Germinal center (tissue), 1 donor: ENCODE measurements at places on chromosomes 11 and 22.

DNA sequence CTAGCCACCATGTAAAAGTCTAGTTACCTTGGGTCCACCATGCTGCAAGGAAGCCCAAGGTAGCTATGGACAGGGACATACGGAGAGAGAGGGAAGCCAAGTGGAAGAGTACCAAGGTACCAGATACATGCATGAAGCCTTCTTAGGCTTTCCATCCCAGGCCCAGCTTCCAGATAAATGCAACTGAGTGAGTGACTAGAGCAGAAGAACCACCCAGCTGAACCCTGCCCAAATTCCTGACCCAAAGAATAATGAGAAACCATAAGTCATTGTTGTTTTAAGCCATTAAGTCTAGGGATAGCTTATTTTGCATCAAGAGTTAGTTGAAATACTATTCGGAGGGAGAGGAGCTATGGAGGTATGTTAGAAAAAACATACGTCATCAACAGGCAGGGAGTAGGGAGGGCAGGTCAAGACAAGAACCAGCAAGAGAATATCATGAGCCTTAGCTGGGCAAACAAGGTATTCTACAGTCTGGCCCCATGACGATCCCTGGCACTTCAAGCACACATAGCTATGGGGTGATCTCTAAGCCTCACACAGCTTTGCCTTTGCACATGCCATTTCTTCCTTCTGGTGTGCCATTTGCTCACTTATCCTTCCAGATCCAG lies 36.5 kb upstream of the APLNR start:
- no peak for DNase-seq

DNA sequence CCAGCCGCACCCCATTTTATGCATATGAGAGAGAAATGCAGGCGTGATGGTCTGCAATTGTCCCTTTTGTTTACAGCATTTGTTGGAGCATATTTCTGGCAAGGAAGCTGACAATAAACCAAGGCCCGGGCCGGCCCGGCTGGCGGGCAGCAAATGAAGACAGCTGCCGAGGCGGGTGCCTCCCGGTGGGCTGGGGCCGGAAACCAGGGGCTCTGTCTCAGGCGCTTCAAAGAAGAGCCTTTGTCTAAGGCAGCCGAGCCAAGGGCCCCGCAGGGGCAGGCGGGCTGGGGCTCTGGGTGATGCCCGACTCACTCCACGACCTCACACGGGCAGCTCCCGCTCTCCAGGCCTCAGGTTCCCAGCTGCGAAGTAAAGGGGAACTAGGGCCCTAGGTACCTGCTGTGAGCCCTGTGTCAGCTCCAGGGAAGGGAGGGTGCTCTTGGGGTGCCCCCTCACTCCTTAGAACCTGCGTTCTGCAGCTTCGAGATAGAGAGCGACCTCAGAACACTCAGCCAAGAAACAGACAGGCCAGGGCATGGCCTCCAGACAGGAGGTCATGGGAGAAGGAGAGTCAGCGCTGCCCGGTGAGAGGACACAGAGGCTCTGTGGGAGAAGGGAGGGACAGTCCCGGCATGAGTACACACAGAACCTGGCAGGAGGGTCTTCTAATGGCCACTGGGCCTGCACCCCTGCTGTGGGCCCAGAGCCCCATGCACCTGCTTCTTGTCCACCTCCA lies 2.4 kb downstream of the LINC01488 start:
- DNase-seq = no peak

- no peak for DNase-seq
Observed at GRCh38 chr11:114430290-114430689, 9.0 kb upstream of the REXO2 start.

- no peak for DNase-seq
Observed at GRCh38 chr11:16117989-16118756, 238.2 kb downstream of the SOX6 start.

DNA sequence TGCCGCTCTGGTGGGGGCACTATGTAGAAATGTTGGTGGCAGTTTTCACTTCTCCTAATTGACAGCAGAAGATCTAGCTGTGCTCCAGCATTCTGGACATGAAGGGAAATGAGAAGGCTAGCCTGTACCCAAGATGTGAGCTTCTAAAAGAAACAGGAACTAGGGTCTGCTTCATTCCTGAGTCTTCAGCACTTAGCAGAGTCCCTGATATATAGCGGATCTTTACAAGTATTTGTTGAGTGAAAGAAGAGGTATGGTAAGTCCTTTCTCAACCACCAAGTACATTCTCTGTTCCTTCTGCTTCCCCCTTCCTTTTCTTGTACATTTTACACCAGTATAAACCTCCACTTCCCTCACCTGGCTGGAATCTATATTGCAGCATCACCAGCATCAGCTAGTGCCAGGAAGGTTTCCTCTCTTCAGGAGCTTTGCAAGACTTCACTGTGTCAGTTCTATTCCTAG lies 408.3 kb upstream of the CADM1 start:
- peak; percentile 29 for DNase-seq

GRCh38 chr11:3047637-3048036 lies 9.6 kb downstream of the CARS1 start:
- no peak for DNase-seq

- DNase-seq = peak; percentile 35
Observed at GRCh38 chr11:13384908-13385640, 77.9 kb downstream of the BTBD10 start.

DNA sequence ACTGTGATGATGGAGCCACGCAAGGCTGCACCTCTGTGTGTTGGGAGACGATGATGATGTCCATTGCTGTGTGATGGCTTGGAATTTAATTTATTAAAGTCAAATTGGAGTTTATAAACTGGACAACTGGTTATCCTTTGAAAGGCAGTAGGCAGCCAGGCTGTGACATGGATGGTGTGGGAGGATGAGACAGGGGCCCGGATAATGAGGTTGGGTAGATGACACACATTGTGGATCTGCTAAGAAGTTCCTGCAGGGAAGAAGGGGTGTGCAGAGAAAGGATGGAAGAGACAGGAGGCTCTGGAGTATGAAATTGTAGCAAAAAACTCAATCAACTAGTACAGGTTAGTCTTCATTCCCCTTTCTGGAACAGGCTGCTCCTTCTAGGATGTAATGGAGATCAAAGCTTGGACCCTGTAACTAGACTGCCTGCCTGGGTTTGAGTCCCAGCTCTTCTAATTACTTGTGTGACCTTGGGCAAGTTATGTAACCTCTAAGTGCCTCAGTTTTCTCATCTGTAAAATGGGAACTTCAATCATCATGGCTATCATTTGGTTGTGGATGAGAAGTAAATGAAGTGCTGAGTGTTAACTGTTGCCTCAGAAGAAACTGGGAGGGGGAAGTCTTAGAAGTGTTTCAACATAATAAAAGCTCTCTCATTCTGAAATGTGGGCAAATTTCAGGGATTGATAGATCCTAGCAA lies 4.2 kb upstream of the HINFP start:
- DNase-seq = no peak

- peak; percentile 74 for DNase-seq
Observed at GRCh38 chr11:69888483-69889181, 69.4 kb upstream of the FGF3 start.

GRCh38 chr11:76184551-76184993 lies 21.7 kb downstream of the WNT11 start:
- DNase-seq = no peak

- DNase-seq = no peak
Observed at GRCh38 chr22:47199261-47199978, 437.0 kb downstream of the TBC1D22A start.
